Muscle of arm (tissue), 14 donors: ENCODE measurements at places on chromosomes 1 and 21. TPM values are rescaled to one million over a fixed set of nuclear protein-coding genes. Genes with fewer than 3 reads are reported as not detected.

FBLIM1 gene
- polyA plus RNA-seq, result 42.2 TPM

SPRR5 gene
- not detected for polyA plus RNA-seq

DAB1 gene
- polyA plus RNA-seq, result 5.7 TPM

C1QC gene
- polyA plus RNA-seq, result 18.9 TPM

GUCA2B gene
- polyA plus RNA-seq, result not detected

OR14A16 gene
- polyA plus RNA-seq, result not detected

CAMSAP2 gene
- polyA plus RNA-seq, result 22.2 TPM

TMCC2 gene
- polyA plus RNA-seq, result 9.2 TPM

KCNQ4 gene
- 36.6 TPM for polyA plus RNA-seq

CLDN8 gene
- 0.11 TPM for polyA plus RNA-seq

AIRE gene
- polyA plus RNA-seq, result 0.84 TPM

TXNDC12 gene
- polyA plus RNA-seq, result 43.6 TPM

GSTM5 gene
- 20.7 TPM for polyA plus RNA-seq

ITSN1 gene
- polyA plus RNA-seq, result 65.1 TPM

RNU1-3 gene
- polyA plus RNA-seq, result not detected

- DNase-seq, result no peak
Observed at GRCh38 chr1:178521241-178521640, 8.3 kb downstream of the TEX35 start.

DNA sequence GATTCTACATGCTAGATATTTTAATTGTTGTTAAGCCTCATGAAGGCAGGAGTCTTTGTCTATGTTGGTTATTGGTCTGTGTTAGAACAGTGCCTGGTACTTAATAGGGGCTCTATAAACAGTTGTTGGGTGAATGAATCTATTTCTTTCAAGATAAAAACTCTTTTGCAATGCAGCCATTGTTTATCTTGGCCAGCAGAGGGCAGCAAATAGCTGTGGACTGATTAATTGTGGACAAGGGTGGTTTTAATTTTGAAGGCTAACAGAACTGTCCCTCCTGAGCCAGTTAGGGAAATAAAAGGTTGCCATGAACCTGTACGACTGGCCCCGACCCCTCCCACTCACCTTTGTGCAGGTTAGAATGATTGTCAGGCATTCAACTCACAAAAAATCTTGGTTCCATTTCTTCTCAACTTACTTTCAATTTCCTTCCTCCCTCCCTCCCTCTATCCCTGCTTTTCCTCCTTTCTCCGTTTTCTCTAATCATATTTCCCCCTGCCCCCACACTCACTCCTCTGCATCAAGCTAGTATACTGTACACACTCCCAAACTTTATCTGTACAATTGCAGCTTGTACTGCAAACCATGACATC, 66.3 kb upstream of the DIRAS3 start:
- DNase-seq, result peak; percentile 66

- no peak for DNase-seq
Observed at GRCh38 chr1:221992427-221992826, 250.5 kb upstream of the DUSP10 start.

GRCh38 chr1:201870397-201870796, 18.3 kb upstream of the SHISA4 start:
- no peak for DNase-seq

GRCh38 chr1:54327386-54328065, 78.7 kb downstream of the SSBP3 start:
- no peak for DNase-seq

GRCh38 chr21:18840239-18840638, 436.7 kb upstream of the TMPRSS15 start:
- DNase-seq, result no peak

DNA sequence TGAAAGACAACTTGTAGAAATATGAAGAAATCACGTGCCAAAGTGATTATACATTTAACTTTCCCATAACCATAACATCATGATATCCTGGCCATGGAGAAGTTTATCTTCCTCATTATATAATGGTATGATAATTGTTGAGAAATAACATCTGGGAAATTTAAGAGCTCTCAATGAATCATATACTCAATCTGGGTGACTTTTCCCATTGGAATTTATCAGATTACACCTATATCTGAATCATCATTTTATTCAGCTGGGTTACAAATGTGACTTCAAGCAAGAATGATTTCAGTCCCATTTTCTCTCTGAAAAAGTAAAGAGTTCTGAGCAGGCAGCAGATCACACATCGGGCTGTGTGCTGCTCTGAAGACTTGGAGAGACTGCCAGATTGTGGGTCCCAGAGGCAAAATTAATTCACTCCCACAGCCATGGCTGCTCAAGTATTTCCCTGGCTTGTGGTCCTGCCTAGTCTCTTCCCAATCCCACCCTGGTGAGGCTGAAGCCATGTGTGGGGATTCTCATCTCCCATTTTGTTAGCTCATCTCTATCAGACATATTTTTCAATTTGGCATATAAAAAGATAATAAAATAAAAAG, 278.0 kb downstream of the MRPL39 start:
- peak; percentile 4 for DNase-seq

DNA sequence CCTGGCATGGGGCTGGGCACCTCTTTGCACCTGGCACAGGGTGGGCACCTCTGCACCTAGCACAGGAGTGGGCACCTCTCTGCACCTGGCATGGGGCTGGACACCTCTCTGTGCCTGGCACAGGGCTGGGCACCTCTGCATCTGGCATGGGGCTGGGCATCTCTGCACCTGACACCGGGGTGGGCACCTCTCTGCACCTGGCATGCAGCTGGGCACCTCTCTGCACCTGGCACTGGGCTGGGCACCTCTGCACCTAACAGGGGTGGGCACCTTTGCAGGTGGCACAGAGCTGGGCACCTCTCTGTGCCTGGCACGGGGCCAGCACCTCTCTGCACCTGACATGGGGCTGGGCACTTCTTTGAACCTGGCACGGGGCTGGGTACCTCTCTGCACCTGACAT, 29.4 kb upstream of the CCDC27 start:
- DNase-seq, result no peak

GRCh38 chr21:38438462-38438893, 59.8 kb downstream of the ERG start:
- DNase-seq, result no peak

DNA sequence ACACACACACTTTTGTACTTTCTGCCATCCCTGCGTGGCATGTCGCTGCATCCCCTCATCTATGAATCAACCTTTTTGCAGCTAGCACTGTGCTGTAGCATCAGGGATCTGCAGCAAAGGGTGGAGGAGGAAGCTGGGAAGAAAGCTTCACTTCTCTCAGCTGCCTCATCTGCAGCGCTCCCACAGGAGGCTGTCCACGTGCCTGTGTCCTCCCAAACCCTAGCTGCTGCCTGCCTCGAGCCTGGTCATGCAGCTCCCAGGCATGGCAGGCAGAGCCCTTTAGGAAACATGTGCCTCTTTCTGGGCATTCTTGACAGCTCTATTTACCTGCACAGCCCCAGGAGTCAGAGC, 262.1 kb upstream of the SGIP1 start:
- peak; percentile 58 for DNase-seq

GRCh38 chr1:164756741-164757140, 197.8 kb downstream of the PBX1 start:
- no peak for DNase-seq

GRCh38 chr1:9233241-9233941, 1.2 kb upstream of the H6PD start:
- no peak for DNase-seq

GRCh38 chr1:206897175-206897574, at the start of gene IL24:
TSS of gene IL24 (plus strand) at chr1:206897443. CDS start at chr1:206897833, 390 bp downstream.
- no peak for DNase-seq

- DNase-seq, result no peak
Observed at GRCh38 chr1:201284636-201285035, 1.3 kb downstream of the PKP1 start.

DNA sequence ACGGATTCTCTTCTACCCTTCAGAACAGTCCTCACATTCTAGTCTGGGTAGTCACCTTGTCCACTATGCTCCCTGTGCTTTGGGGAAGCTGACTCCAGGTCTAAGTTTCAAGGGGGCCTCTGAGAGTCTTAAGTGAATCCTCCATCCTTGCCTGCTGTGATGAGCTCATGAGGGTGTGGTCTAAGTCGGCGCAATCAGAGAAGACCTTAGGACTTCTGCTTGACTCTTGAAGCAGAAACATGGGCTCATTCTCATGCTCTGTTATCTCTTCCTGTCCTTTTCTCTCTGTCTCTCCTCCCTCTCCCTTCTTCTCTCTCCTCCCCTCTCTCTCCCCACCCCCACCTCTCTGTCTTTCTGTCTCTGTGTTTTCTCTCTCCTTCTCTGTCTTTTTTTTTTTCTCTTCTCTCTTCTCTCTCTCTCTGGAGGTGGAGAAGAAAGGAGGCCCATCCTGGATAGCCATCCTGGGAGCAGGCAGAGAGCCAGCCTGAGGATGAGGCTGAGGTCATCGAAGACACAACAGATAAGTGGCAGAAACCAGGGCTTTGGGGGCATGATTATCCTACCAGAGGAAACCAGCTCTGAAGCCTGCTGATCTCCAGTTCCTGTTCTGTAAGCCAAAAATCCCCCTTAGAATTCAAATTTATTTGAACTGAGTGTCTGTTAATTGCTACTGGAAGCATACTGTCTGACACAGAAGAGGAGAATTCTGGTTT, 245.6 kb downstream of the SIPA1L2 start:
- no peak for DNase-seq

- no peak for DNase-seq
Observed at GRCh38 chr1:1402072-1402900, 3.2 kb upstream of the CCNL2 start.

- DNase-seq, result no peak
Observed at GRCh38 chr1:240151136-240151735, 59.6 kb downstream of the FMN2 start.

DNA sequence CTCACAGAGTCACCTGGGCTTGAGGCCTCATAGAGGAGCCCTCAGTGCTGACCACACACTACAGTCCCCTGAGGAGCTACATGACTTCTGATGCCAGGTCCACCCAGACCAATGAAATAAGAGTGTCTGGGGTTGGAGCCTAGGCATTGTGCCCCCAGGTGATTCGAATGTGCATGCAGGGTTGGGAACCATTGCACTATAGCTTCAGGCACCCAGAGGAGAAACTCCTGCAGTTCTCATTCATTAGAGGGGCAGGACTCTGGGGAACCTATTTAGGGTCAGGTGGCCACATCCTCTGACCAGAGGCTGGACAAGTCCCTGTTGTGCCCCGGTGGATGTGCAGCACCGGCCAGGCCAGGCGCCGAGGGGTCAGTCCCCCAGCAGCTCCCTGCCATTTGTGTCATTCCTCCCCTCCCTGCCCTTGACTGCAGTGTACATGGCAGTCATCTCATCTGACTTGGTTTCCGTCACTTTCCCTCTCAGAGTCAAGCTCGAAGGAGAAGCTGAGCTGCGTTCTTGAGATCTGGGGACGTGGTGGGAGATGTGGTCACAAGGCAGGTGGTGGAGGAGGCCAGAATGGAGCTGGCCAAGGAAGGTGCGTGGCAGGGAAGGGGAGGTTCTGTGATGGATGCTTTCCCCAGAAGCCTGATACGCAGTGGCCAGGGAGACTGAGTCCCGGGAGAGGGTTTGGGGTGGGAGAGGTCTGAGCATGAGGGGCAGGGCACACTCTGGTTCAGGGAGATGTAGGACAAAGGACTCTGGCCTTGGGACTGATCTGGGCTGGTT, 6.4 kb downstream of the CLDN19 start:
- no peak for DNase-seq

DNA sequence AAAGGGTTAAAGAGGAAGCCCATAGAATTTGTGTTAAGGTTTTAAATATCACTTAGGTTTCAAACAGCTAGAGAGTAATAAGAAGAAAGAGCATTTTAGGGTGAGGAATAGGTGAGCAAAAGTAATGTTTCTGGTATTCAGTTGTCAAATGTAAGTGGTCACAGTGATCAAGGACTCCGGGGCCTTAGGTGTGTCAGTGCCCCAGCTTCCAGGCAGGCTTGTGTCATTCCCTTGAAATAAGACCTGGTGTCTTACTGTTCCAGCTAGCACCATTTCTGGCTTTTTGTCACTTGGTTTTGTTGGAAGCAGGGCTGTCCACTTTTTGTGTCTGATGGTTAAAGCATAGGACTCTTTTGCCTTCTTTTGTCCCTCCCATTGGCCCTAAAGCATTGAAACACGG, 69.6 kb downstream of the DYRK1A start:
- DNase-seq, result no peak

DNA sequence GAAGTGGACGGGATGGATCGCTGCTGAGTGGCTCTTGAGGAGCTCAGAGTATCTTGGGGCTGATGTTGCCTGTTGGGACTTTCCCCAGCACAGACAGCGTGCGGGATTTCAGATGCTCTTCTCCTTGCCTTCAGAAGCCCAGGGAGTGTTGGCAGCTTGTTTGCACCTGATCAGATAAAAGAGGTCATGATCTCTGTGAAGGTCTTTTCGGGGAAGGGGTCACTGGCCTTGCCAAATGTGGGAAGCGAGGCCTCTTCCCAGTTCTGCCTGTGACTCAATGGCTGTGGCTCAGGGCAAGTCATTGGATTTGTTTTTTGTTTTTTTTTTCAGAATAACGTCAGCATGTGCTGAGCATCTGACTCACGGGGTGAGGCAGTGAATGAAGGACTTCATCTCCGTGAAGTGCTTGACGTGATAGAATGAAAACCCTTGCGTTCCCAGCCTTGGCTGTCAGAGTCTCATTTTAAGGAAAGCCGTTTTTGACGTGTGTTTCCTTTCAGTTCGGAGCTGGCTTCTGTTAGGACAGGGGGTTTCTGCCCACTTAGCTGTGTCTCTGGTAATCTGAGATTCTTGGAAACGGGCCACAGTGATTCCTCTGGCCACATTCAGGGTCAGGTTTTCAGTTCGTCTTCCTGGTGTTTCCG, 46.7 kb downstream of the GALNT2 start:
- no peak for DNase-seq

GRCh38 chr1:162025541-162025940, 1.9 kb upstream of the OLFML2B start:
- no peak for DNase-seq

DNA sequence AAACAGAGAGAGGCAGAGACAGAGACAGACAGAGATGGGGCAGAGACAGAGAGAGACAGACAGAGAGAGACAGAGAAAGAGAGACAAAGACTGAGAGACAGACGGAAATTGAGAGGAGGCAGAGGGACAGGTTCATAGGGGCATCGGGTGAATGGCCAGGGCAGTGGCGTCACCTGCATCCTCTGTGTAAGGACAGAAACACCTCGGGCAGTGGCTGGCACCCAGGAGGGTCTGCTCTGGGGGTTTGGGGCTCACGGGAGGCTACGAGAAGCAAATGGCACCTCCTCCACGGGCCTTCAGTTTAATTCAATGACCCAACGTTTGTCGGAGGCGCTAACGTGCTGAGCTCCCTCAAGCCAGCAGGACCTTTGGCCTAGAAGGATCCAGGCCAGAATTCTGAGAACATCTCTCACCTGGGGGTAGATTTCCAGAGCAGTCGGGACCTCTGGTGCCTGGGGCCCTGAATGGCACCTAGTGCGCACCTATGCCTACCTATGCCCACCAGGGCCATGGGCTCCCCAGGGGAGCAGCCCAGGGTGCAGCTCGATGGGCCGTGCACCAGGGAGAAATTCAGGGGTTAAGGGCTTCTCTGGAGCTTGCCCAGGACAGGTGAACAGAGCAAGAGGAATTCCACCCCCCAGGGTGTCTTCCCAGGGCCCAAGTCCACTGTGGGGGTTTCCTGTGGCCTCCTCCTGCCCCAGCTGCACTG, 20.6 kb upstream of the PTTG1IP start:
- DNase-seq, result no peak

- DNase-seq, result no peak
Observed at GRCh38 chr1:29441916-29442668, 205.8 kb downstream of the PTPRU start.
